ENCODE measurements at places on chromosomes 4 and X.

DNA sequence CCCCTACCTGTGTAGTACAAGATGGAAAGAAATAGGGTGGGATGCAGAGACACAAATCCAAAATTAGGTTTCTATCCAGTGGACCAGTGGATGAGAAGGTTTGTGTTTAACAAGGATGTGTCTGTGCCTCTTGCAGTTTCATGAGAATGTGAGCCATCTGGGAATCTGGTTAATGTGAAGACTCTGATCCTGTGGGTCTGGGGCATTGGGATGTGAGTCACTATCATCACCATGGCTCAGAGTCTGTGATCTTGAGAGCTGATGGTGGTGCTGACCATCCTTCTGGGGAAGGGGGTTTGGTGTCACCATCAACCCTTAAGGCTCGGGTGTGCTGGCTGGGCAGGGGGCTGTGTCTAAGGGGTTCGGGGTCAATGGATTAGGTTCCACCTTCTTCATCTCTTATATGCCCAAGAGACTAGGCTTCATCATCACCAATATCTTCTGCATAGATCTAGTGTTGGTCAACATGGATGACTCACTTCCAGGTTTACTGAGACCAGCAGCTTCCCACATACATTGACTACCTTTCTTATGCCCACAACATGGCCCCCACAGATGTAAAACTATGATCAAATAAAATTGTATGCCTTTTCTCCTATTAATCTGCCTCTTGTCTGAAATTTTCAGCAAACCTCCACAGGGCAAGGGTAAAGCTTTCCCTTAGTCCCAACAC lies 65.7 kb upstream of the MID1 start:
- no peaks in the 10 kb centered on the region for H3K27me3 ChIP-seq
- H3K4me3 ChIP-seq: no peak overlapping the region
- no peaks in the 10 kb centered on the region for H3K36me3 ChIP-seq
- DNase-seq: no peak
- H3K27ac ChIP-seq: no peak overlapping the region

DNA sequence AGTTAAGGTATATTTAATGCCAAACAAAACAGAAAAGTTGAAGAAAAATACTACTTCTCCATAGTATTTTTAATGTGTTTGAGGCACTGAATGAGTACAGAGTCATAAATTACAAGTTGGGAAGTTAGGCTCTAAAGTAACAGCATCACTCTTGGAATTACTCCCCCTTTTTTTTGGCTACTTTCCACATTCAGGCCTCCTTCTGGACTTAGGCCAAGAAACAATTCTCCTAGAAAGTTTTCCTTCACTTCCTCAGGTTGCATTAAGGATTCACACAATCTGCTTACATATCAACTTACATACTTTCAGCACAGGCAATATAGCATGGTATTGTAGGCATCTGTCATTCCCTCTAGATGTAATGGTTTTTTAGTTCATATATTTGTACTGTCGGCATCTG lies 52.1 kb downstream of the TMEM165 start:
- no peak overlapping the region for H3K27ac ChIP-seq
- no peaks in the 10 kb centered on the region for H3K4me1 ChIP-seq
- no peaks in the 10 kb centered on the region for H3K27me3 ChIP-seq
- H3K4me3 ChIP-seq: no peak overlapping the region

DNA sequence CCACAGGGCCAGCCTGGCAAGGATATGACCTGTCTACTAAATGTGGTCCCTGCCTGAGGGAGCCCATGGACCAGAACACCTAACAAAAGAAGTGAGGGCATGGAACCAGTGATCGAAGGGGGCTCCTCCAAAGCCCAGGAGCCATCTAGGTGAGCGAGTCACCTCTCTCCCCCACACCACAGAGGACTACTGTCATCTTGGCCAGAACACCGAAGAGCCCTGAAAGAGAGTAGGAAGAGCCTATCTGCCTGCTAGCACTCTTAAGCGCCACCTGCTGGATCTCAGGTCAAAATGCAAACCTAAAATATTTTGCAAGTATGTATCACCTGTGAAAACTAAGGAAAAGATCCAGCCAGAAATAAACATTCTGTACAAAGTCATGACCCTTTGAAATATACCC lies 137.9 kb upstream of the ZXDB start:
- DNase-seq: no peak
- H3K4me3 ChIP-seq: no peak overlapping the region
- no peak overlapping the region for H3K27ac ChIP-seq
- H3K4me1 ChIP-seq: no peaks in the 10 kb centered on the region

DNA sequence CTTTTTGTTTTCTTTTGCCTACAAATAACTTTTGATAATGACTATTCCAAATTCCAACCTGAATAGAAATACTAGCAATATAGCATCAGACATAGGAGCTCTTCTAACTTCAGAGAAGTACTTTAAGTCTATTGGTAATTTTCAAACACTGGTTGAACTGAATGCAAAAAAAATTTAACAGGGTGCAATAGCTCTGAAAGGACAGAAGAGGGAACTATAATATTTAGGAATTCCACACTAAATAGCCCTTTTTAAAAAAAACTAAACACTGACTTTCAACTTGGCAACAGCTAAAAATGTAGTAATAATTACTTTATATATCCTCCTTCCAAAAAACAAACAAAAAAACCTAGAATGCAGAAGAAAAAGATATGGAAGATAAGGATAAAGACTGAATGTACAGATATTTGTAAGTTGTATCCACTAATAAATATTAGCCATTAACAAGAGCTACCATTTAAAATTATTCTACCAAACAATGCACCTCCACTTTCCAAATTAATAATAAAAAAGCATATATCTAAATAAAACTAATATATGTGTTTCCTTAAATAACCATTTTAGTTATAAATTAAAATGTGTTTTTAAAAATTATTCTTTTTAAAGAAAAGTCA lies 81.4 kb downstream of the FBXW7 start:
- no peak for DNase-seq
- H3K36me3 ChIP-seq: no peaks in the 10 kb centered on the region
- peaks cover 13% of the 10 kb centered on the region for H3K4me1 ChIP-seq
- H3K27me3 ChIP-seq: no peaks in the 10 kb centered on the region
- H3K27ac ChIP-seq: no peak overlapping the region

DNA sequence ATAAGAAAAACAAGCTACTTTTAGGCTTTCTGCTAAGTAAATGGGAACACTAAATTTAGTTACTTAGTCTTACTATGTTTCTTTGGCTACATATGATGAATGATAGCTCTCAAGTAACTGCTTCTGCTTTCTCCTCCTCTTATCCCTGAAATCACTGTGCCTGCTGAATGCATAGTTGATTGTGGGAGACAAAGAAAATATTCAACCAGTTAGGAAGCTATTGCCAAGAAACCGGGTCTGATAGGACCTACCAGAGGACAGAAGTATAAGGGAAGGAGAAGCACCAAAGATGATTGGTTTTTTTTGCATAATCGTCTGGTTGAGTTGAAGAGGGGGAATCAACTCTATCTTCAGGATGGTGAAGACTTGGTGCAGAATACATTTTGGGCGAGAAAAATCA lies 28.0 kb upstream of the NDUFC1 start:
- no peak overlapping the region for H3K4me3 ChIP-seq
- no peak for DNase-seq
- no peaks in the 10 kb centered on the region for H3K4me1 ChIP-seq

DNA sequence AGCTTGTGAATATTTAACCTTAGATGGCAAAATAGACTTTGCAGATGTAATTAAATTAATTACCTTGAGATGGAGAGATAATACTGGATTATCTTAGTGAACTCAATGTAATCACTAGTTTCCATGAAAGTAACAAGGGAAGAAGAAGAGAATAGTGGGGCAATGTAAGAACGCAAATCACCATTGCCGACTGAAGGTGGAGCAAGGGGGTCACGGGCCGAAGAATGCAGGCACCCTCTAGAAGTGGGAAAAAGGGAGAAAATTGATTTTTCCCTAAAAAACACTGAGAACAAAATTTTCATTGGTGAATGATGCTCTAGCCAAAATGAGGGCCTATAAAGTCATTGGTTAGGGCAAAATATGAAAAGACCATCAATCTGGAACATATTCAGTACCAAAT lies 375.6 kb upstream of the EPHA5 start:
- no peak for DNase-seq
- no peaks in the 10 kb centered on the region for H3K4me1 ChIP-seq
- H3K36me3 ChIP-seq: no peaks in the 10 kb centered on the region
- H3K4me3 ChIP-seq: no peak overlapping the region
- H3K27me3 ChIP-seq: no peaks in the 10 kb centered on the region

DNA sequence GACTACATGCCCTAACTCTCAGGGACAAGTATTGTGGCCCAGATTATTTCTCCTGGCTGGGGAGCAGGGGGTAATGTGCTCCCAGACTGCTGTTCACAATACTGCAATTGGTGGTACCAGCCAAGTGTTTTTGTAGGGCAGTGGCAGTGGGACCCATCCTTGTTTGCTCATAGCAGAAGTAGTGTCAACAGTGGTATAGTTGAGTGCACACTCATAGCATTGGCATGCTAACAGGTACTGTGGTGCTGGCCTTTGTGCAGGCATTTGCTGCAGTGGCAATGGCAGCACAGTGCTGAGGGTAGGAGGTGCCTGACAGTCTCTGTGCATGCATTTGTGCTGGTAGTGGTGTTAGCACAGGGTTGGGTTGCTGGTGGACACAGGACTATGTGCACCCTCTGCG lies 995.0 kb downstream of the SH3BGRL start:
- H3K27ac ChIP-seq: no peak overlapping the region
- H3K36me3 ChIP-seq: no peaks in the 10 kb centered on the region
- DNase-seq: no peak
- H3K4me1 ChIP-seq: no peaks in the 10 kb centered on the region
- no peaks in the 10 kb centered on the region for H3K27me3 ChIP-seq

- no peak overlapping the region for H3K4me3 ChIP-seq
- H3K27ac ChIP-seq: peak overlapping the region; percentile 57
- H3K36me3 ChIP-seq: no peaks in the 10 kb centered on the region
- DNase-seq: no peak
- peaks cover 22% of the 10 kb centered on the region for H3K4me1 ChIP-seq
- H3K27me3 ChIP-seq: no peaks in the 10 kb centered on the region
Observed at GRCh38 chr4:76292730-76293129, 13.8 kb upstream of the STBD1 start.

DNA sequence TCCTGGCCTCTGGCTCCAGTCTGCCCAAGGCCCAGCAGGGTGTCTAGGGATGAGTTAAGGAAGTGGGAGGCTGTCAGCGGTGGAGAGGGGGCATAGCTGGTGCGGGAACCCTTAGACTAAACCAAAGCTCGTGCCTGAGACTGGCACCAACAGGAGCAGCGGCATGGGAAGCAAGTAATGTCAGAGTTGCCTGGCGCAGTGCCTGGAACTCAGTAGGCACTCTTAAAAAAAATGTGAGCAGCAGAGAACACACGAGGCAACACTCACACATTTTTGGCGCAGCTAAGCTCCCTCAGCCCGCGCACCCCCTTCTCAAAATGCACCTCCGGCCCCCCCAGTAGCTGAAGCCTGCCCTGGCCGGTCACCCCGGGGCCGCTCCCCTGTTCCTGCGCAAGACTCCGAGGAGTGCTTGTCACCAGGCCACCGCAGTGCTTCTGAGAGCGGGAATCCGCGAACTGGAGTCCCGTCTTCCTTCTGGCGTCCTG lies 583 bp downstream of the GABRE start:
- no peaks in the 10 kb centered on the region for H3K36me3 ChIP-seq
- H3K27ac ChIP-seq: peak overlapping the region; percentile 28
- H3K4me3 ChIP-seq: peak overlapping the region; percentile 25
- peak; percentile 23 for DNase-seq
- no peaks in the 10 kb centered on the region for H3K4me1 ChIP-seq

DNA sequence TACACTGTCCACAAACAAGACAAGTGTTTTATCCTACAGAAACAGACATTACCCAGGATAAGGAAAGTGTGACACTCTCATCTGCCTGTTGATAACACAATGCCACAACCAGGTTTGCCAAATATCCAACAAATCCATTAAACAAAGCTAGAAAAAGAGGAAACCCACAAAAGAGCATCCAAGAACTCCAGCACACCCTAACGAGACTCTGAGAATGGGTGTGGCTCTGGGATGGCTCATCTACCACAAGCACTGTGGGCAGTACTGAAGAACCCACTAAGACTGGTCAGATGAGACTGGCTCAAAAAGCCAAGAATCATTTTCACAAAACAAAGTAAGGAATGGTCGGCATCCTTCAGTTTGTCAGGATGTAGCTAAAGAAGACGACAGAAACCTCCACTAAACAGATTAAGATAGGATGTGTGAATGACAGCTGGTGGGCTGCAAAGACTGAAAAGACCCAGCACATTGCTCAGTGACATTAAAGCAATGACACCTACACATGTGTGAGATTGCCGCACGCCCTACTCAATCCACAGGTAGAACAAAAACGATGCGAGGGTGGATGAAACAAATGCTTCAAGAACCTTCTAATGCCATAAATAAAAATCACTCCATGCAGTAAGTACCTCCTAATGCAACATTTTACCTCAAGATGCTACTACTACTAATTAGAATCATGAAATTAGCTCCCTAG lies 14.7 kb downstream of the ATP8A1 start:
- H3K27me3 ChIP-seq: no peaks in the 10 kb centered on the region
- H3K4me1 ChIP-seq: no peaks in the 10 kb centered on the region
- no peak for DNase-seq
- H3K27ac ChIP-seq: no peak overlapping the region
- no peaks in the 10 kb centered on the region for H3K36me3 ChIP-seq

GRCh38 chr4:186500721-186501304 lies 54.6 kb downstream of the MTNR1A start:
- no peaks in the 10 kb centered on the region for H3K4me1 ChIP-seq
- no peak for DNase-seq
- no peaks in the 10 kb centered on the region for H3K27me3 ChIP-seq
- no peaks in the 10 kb centered on the region for H3K36me3 ChIP-seq

GRCh38 chr4:636628-637159 lies 11.3 kb downstream of the PDE6B start:
- H3K4me3 ChIP-seq: no peak overlapping the region
- no peaks in the 10 kb centered on the region for H3K4me1 ChIP-seq
- no peaks in the 10 kb centered on the region for H3K36me3 ChIP-seq
- no peak overlapping the region for H3K27ac ChIP-seq

DNA sequence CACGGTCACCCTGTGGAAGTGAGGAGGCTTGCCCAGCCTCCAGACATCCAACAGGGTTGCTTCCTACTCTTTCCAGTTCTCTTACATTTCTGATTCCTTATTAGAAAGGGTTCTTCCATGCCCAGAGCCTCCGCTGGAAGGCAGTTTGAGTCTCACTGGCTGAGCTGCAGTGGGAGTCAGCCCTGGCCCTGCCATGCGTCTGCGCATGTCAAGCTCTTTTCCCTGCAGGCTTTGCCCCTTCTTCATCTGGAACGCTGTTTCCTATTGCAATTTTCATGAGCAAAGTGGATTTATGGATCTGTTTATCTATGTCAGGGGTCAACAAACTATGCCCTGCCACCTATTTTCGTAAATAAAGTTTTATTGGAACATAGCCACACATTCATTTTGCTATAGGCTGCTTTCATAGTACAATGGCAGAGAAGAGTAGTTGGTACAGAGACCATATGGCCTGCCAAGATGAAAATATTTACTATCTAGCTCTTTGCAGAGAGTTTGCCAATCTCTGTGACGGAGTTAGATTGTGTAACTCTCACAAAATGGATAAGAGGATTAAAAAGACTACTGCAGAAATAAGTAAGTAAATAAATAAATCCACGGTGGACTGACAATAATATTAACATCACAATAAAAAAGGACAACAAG lies 3.9 kb upstream of the CHRNA9 start:
- no peak overlapping the region for H3K4me3 ChIP-seq
- peaks cover 3% of the 10 kb centered on the region for H3K4me1 ChIP-seq
- H3K36me3 ChIP-seq: no peaks in the 10 kb centered on the region
- DNase-seq: no peak
